ENCODE measurements at places on chromosomes 6 and 20. TPM values are rescaled to one million over a fixed set of nuclear protein-coding genes. Genes with fewer than 3 reads are reported as not detected.

DNA sequence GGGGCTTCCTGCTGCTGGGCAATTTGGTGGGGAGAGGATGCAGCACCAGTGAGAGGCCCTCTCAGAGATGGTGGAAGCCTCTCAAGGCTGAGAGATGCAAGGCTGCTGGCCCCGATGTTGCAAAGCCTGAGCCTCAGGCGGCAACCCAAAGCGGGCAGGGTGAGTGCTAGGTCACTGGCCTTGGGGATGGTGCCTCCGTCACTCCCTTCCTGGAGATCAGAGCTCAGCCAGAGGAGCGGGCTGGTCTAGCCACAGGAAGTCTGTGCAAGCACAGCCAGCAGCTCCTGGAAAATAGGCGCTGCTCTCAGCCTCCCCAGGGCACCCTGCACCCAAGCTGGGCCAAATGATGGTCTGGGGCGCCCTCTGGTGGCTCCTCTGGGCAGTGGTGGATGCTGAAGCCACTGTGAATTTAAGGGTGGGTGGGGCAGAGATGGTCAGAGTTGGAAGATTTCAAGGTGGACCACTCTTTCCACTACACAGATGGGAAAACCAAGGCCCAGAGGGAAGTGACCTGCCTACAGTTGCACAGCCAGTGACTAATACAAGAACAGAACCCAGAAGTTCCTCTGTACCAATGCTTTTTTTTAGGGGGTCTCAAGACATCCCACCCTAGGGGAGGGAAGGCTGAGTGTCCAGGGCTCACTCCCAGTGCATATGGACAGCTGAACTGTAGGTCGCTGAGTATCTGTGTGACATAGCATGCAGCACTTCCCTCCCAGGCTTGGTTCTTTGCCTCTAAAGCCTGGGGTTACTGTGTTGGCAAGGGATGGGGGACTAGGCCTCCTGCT lies 20.8 kb downstream of the C20orf203 start:
- DNase-seq = peak; percentile 82

DNA sequence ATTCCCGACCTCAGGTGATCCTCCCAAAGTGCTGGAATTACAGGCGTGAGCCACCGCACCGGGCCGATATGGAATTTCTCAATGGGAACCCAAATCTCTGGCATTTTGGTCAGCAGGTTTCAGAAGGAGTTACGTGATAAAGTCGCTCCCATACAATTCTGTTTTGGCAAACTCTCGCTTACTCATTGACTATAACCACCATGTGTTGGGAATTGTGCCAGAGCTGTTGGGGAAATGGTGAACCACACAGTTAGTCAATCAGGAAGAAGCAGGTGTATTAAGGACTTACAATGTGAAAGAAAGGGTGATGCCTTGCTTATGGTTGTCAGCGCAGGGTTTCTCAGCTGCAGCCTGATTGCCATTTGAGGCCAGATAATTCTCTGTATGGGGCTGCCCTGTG lies 410.5 kb downstream of the QKI start:
- no peak for DNase-seq

GRCh38 chr6:103862297-103862696 lies 997.4 kb downstream of the HACE1 start:
- DNase-seq = no peak

DNA sequence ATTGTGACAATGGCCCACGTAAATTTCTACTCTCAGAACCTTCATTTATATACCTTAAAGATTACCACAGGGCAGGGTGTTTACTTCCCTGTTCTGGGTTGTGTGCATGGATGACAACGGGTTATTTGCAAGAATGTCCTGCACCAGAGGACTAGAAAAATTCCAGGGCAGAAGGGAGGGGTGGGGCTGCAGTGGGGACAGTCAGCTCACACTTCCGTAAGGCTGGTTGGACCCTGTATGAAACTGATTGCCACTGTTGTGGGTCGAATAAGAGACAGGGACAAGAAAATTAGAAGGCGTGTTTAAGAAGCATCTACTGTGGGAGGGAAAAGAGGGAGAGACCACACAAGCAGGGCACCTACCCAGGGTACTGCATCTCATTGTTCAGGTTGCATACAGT lies 96.5 kb downstream of the SNAP25 start:
- no peak for DNase-seq

GRCh38 chr6:22827760-22828159 lies 258.4 kb downstream of the HDGFL1 start:
- DNase-seq = no peak

- peak; percentile 34 for DNase-seq
Observed at GRCh38 chr6:56040223-56040622, 164.8 kb upstream of the BMP5 start.

NEURL2 gene
- total RNA-seq = 3.3 TPM

PROKR2 gene
- total RNA-seq = not detected

All from A673 (cell line).